ENCODE measurements at places on chromosomes 12 and 14.

GRCh38 chr12:92821142-92821541 is 108.0 kb downstream of the EEA1 start:
- no peak for DNase-seq

DNA sequence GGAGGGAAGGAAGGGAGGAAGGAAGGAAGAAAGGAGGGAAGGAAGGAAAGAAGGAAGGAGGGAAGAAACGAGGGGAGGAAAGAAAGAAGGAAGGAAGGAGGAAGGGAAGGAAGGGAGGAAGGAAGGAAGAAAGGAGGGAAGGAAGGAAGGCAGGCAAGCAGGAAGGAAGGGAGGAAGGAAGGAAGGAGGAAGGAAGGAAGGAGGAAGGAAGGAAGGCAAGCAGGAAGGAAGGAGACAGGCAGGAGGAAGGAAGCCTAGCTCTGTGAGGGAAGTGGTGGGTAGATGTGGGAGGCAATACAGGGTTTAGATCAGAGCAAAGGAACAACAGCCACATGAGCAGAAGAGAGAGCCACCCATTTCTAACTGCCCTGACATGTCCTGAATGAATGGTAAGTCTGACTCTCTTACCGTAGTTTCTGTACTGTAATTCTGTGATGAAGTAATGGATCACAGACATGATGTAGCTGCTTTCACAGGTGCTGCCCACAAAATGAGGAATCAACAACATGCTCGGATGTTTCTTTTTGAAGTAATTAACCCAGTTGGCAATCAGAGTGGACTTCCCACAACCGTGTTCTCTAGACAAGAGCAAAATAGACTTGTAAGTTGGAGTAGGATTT is 24.4 kb upstream of the HSP90B1 start:
- DNase-seq, result no peak

DNA sequence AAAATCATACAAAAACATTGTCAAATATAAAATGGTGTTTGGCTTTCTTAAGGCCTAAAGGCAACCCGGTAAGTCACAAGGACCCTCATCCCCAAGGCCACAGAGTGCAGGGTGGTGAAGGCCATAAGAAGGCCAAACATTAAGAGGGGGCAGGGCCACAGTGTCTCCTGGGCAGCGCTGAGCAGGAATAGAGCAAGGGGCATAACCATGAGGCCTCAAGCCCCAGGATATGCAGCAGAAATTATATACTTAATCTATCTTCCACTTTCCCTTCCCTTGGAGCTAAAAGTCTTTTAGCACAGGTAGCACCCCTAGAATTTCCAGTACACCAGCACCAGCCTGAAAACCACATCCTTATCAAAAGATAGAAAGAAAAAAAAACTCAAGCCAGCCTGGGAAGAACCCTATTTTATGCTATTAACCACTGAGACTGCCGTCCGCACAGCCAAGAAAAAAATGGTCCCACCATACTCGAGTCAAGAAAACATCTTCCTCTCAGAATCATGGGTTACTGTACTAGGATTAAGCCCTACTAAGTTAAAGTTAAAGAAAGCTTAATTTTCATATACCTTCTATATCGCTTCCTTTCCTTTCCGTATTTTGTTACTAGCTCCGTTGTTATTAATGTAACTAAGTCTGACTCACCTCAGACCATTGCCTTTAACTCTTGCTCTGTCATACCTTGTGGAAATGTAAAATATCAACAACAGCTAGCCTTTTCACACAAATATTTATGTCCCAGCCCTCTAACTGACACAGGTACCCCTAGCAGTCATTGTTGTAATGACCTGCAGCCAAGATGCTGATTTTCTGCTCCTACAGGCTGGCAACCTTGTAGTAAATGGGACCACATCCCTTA is 20.1 kb downstream of the KLRK1 start:
- DNase-seq, result no peak

GRCh38 chr12:30691122-30691879 is 4.4 kb downstream of the IPO8 start:
- no peak for DNase-seq

DNA sequence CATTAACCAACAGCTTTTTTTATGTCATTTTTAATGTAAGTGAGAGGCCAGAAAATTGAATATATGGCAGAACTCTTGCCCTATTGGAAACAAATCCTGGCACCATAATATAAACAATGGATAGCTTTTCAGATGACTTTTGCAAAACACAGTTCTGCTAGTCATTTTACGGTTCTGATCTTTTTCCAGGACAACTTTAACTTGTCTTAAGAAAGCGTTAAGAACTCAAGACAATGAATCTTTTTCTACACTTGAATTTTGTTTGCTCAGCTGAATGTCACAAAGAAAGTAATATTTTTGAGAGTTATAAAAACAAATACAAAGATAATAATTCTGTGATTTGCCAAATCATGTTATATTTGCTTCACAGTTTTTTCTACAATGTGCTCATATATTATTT is 13.2 kb downstream of the KERA start:
- no peak for DNase-seq

GRCh38 chr12:24069532-24070395 is 120.3 kb upstream of the SOX5 start:
- no peak for DNase-seq

DNA sequence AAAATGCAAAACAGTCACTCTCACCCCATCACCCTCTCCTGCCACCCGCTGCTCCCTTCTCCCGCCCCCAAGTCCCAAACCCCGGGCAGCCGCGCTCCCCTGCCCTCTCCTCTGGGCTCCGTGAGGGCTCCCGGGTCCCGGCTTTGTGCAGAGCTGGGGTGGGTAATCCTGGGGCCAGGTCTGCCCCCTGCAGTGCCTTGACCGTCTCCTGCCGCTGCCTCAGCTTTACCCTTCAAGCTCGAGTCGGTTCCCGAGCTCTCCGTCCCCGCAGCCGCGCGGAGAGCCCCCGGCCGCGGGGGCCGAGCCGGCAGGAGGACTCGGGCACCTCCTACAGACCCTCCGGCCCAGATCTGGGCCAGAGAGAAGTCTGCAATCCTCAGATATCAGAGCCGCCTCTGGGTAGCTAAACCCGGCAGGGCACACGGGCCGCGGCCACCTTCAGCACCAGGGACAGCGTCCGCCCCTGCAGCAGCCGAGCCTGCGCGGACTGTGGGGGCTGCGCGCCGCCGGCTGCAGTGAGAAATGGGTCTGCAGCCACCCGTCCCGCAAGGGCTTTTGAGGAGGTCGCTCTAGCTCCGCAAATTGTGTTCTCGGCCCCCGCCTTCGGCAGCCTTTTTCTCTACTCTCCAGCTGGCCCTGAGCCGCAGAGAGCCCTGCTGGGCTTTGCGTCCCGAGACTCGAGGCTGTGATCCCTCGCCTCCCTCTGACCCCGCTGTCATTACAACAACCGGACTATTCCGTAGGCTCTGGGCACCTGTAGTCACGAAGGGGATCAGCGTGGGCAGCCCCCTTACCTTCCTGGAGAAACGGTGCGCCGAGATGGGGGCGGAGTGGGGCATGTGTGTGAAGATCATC is 1.2 kb downstream of the PRMT8 start:
- DNase-seq, result no peak

DNA sequence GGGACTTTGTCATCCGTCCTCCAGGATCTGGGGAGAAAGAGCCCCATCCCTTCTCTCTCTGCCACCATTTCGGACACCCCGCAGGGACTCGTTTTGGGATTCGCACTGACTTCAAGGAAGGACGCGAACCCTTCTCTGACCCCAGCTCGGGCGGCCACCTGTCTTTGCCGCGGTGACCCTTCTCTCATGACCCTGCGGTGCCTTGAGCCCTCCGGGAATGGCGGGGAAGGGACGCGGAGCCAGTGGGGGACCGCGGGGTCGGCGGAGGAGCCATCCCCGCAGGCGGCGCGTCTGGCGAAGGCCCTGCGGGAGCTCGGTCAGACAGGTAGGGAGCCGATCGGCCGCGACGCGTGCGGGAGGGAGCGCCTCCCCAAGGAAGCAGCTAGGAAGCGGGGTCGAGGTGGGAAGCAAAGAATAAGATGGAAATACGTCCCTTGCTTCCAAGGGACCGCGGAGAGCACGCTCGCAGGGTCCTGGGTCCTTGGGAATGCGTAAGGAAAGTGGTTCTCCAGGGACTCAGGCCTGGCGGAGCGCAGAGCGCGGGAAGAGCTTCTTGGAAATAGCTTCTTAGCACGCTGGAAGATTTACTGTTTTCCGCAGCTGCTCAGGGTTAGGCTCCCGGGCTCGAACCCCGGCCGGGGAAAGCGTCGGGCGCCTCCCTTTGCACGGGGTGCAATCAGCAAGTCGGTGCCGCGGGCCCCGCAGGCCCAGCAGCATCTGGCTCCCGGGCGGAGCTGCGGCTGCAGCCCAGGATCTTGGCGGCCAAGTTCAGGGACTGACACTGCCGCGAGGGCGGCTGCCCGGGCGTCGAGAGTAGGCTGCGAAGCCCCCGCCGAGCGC is 457 bp downstream of the SOCS2 start:
- DNase-seq, result no peak

GRCh38 chr12:94025068-94025467 is 123.3 kb upstream of the PLXNC1 start:
- no peak for DNase-seq

DNA sequence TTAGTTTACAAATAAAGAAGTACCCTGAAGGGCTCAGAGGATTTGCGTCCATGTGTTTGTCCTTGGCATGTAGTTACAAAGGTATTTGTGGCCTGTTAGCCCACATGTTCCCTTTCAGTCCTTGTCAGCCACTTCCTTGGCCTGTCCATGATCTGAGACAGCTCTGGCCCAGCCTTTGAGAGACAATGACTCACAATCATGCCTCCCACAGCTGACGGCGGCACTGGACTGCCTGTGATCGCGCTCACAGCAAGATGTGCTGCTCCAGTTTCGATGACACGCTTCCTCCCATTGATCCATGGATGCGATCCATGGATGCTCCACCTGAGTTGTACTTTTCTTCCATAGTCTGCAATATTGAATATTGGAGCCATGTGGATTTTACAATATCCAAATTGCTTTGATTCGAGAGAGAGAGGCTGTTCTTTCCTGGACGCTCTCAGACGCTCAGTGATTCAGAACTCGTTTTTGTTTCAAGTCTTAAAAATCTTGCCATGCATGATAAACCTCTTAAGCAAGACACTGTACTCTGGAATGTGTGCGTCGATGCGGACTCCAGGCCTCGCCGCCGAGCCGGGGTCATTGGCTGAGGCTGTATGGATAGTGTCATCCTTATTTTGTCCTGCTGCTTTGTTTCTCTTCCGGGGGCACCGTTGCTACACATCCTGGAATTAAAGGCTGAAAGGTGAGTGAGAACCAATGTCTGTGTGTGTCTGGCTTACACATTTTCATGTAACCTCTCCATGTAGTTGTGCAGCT is 220.1 kb downstream of the GLT1D1 start:
- DNase-seq, result no peak

DNA sequence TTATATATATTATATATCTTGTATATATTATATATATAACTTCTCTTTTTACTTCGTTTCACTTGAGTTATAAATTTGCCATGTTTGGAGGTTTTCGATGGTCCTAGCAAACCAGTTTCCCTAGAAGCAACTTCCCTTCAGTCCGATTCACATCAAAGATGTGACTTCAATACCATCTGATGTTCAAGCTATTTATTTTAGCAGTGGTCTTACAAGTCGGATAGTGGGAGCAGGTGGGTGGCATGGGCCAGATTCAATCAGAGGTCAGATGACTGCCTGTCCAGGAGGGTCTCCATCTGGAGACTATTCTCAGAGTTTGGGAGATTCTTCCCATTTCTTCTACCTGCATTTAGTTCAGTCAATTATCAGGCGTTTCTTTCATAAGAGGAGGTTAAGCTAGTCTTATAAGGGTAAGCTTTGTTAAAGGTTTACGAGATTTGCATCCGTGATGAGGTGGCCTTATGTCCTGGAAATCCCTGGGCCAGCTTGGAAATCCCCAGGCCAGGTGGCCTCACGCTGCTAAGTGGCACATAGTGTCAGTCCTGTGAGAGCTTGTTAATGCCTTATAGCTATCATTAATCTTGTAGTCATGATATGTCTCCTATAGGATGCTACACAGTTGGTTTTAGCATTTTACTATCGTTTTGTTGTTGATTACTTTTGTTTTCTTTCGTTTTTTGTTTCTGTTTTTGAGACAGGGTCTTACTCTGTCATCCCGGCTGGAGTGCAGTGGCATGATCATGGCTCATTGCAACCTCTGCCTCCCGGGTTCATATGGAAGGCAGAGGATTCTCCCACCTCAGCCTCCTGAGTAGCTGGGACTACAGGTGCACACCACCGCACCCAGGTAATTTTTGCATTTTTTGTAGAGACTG is 145.8 kb downstream of the BICD1 start:
- no peak for DNase-seq

DNA sequence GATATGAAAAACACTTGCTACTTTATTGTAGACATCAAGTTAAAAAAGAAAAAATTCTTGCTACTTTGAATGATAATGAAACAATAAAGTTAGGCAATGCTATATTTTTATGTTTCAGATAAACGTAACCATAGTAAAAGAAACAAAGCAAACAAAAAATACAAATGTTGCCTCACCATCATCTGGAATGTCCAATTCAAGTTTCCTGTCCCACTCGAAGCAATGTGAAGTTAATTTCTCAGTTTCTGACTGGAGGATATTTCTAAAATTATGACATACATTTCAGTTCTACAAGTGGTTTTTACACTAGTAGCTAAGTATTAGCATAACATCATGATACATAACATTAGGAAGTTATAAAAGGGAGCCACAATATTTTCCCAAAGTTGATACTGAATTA is 20.9 kb downstream of the DLGAP5 start:
- no peak for DNase-seq

DNA sequence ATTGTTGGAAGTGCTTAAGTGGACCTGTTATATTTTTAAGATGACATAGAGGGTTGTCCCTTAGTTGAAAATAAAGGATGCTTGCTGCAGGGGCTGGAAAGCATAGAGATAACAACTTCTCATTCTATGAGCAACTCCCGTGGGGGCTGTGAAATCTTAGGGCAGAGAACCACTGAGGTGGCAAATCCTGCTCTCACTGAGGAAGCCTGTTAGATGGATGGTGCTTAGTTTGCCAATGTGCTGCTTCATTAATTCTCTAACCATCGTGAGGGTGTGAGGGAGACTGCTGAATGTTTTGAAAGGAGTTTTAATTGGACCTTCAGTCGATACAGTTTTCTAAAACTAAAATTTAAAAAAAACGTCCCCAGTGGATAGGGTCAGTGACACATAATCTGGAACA is 46.5 kb downstream of the PTPRO start:
- DNase-seq, result no peak

DNA sequence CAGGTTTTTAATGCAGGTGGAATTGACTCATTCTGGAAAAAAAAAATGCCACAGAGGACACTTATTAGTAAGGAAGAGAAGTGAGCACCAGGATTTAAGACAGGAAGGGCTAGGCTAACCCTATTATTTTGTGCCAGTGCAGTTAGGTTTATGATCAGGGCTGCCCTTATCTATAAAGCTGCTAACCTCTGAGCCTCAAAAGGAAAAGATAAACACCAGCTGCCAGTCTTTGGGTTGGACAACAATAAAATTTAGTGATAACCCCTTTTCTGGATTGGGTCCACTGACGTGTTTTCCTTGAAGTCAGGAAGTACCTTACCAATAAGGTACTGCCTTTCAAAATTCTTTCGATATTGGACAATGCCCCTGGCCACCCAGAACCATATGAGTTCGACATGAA is 128.9 kb downstream of the NUBPL start:
- DNase-seq, result no peak
